ENCODE measurements at places on chromosomes 1 and 21. TPM values are rescaled to one million over a fixed set of nuclear protein-coding genes. Genes with fewer than 3 reads are reported as not detected.

Gene WNT9A
- 6.8 TPM for total RNA-seq

Gene AMY1C
- total RNA-seq, result not detected

Gene ADSS2
- total RNA-seq, result 8.9 TPM

Gene VAMP3
- 63.7 TPM for total RNA-seq

- no peak for DNase-seq
Measured at GRCh38 chr1:223711173-223711572, 1.2 kb upstream of the CAPN2 start.

DNA sequence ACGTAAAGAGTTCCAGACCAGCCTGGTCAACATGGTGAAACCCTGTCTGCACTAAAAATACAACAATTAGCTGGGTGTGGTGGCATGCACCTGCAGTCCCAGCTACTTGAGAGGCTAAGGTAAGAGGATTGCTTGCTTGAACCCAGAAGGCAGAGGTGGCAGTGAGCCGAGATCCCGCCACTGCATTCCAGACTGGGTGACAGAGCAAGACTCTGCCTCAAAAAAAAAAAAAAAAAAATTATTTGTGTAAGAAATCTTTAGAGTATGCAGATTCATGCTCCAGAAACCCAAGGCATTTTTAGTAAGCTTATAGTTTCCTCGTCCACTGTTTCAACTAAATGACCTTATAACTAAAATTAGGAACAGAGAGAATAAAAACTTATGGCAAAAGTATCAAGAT, 51.3 kb downstream of the ABL2 start:
- DNase-seq, result no peak

GRCh38 chr21:36034211-36034913, 26.0 kb downstream of the SETD4 start:
- DNase-seq, result peak; percentile 45

DNA sequence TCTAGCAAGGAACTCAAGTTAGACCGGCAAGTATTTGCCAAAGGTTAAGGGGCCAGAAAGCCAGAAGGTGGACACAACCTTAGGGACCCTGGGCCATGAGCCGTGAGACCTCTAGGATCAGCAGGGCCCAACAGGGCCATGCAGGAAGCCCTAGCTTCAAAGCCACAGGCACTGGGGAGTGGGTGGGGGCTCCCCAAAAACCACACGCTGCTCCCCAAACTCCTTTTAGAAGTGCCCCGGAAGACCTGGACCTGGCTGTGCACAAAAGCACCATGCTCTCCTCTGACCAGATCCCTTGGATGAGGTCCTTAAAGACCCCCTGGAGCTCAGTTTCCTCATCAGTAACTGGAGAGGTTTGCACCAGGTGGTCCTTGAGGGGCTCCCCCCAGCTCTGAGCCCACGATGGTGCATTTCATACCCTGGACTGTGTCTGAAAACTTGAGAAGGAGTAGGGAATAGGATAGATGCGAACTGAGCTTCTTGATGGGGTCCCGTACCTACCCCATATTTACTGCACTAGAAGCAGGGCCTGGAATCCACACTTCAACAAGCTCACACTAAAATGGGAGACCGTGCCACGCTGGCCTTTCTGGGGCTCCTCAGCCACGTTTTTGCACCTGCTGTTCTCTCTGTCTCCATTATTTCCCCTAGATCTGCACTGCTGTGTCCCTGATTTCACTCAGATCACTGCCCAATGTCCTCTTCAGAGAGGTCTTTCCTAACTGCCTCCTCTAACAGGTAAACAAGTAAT, 40.6 kb upstream of the LBR start:
- no peak for DNase-seq

DNA sequence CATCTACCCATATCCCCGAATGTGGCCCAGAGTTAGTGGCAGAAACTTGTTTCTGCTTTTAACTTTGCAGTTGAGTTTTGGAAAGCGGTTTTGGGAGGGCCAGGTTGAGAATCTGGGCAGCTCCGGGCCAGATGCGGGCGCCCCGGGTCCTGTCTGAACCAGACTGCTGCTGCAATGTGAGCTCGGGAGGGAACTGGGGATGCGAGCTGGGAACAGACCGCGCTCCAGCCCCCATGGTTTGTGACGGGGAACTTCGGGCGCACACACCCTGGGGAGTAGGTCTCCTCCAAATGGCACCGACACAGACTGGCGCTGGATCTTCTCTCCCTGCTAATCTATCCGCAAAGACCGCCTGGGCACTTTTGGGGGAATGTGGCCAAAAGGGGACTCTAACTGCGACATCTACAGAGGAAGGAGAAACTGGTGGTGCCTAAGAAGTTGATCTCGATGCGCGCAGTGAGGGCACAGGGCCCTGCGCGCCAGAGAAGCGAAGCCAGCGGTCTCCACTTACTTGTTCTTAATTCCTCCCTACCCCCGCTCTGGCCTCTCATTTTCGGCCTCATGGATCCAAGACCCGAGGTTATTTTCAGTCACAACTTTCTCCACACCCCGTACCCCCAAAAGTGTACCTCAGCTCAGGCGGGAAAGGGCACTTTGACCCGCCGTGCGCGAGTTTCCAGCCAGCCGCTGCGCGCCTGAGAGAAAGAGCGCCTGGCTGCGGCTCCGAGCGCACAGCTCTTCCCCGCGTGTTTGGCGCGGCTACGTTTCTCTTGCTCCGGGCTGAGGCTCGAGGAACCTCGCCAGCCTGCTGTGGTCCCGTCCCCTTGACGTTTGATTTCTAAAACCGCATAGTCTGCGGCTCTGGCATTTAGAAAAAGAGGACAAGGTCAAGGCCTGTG, 411.0 kb upstream of the ESRRG start:
- no peak for DNase-seq

- no peak for DNase-seq
Measured at GRCh38 chr1:232748910-232749368, 56.3 kb upstream of the MAP10 start.

GRCh38 chr1:223872308-223872901, 26.7 kb upstream of the TP53BP2 start:
- DNase-seq, result no peak

DNA sequence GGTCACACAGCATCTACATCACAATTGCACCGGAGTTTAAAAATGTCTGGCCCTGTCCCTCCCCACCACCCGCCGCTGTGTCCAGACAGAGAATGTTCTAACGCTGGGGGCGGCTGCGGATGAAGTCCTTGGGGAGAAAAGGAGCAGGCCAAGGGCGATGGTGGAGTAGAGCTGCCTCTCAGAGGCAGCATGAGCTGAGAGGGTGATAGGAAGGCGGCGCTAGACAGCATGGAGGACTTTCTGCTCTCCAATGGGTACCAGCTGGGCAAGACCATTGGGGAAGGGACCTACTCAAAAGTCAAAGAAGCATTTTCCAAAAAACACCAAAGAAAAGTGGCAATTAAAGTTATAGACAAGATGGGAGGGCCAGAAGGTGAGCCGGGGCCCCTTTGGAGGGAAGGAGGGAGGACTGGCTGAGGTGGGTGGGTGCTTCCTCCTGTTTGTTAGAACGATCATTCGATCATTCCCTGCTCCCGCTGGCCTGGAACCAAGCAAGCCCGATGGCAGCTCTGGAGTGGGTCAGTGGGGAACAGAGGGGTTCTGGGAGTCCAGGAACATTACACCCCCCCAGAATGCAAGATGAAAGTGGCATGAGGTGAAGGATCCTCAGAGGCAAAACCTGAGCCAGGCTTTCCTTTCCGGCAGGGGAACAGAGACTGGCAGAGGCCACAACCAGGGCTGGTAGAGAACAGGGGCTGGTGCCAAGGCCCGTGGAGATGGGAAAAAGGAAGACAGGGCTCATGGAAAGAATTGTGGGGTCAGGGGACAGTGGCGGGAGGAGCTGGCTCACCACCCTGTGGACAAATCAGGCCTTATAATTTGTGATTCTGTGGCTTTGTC, at the start of the genes FAM229A and TSSK3:
TSS of gene FAM229A (minus strand) at position 12 of the 840 bp plus-strand sequence. CDS start 394 bp downstream, outside the sequence.
TSS of gene TSSK3 (plus strand) at position 66 of the 840 bp plus-strand sequence. CDS start at position 229, 163 bp downstream.
- no peak for DNase-seq

GRCh38 chr1:4796161-4797015, 142.0 kb downstream of the AJAP1 start:
- no peak for DNase-seq

DNA sequence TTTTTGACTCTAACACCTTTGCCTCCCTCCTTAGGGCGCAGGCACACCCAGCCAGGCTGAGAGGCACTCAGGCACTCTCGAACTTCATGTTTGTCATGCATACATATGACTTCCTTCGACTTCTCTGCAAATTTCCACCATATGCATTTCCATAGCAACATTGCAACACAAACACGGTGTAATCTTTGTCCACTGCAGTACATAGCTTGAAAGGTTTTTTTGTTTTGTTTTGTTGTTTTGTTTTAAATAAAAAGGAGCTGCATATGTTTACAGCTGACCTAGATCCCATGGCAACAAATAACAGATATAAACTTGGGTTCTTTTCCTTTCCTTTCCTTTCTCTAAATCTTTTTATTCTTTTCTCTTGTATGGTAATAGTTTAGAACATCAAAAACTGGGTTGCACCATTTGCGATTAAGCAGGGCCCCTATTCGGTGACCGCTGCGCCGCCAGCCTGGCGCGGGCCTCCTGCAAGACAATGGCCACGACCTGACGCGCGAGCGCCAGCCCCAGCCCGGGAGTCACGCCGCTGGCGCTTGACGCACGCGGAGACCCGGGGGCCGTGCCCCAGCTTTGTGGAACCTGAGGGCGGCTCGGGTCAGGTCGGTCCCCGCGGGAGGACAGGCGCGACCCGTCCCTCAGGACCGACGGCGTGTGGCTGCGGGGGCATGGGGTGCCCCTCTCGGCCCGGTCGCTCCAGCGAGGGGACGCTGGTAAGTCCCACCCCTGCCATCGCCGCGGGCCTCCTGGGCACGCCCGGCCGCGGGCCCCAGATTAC, 35.2 kb downstream of the CCN1 start:
- DNase-seq, result no peak

GRCh38 chr1:103218821-103219220, 110.5 kb upstream of the COL11A1 start:
- no peak for DNase-seq

DNA sequence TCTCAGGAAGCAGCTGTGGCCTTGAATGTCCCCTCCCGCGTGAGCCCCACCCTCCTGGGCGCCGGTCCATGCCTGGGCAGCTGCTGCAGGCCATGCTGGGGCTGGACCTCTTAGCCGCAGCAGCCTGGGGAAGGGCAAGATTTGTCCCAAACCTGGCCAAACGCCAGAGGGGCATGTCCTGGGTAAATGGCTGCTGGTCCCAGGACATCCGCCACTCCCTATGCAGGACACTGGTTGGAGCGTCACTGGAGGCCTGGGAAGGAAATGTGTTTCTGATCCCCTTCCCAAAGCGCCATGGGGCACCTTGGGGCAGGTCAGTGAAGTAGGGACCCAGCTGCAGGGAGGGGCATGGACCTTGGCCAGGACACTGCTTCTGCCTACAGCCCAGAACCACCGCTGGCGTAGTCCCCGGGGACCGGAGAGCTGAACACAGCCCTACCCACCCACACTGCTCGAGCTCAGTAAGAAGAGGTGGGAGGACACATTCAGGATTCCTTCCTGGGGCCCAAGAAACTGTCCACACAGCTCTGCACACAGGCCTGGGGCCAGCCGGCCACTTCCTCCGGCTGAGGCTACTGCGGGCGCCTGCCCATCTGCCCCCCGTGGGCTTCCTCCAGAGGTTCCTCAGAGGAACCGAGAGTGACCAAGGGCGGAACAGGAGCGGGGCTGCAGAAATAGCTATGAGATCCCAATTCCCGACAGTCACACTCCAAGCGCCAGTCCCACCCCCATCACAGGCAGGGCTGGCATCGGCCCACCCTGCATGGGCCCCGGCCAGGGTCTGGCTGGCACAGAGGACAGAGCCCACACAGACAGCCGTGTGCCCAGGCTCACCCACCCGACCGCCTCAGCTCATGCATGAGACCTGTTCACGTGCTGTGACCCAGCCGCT, 10.8 kb upstream of the PLEKHG5 start:
- DNase-seq, result peak; percentile 39

DNA sequence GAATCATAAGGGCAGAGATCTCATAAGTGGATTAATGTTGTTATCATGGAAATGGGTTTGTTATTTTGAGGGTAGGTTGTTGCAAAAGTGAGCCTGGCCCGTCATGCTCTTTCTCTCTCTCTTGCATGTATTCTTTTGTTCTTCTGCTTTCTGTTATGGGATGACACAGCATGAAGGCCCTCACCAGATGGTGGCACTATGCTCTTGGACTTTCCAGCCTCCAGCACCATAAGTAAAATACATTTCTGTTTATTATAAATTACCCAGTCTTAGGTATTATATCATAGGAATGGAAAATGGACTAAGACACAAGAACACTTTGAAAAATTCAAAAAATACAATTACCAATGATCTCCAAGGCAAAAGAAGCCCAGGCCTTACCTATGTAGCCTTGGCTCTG, 676.1 kb downstream of the PTPRU start:
- no peak for DNase-seq

- DNase-seq, result no peak
Measured at GRCh38 chr1:39196244-39197215, 8.0 kb upstream of the MACF1 start.

DNA sequence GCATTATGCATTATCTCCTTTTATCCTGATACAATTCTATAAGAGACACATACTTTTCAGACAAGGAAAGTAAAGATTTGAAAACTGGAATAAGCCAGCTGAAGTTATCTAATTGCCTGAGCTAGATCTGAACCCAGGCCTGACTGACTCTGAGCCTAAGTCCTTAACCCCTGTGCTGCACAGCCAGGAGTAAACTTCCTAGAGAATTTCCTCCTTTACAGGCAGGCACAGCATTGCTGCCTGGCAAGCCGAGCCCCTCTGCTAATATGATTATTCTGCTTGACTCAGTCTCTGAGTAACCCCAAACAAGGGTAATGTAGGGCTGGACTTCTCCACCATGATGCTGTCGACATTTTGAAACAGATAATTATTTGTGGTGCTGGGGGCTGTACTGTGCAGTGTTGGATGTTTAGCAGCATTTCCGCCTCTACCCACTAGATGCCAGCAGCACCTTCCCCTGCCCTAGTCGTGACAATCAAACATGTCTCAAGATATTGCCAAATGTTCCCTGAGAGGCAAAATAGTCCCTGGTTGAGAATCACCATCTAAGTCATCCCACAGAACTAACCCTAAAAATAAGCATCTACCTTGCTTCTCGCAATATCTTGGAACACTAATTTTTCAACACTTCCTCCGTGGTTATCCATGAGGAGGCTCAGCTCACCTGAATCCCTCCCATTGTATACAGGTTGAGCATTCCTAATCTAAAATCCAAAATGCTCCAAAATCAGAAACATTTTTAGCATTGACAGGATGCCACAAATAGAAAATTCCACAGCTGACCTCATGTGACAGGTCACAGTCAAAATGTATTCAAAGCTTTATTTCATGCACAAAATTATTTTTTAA, 18.5 kb downstream of the CAMK1G start:
- DNase-seq, result peak; percentile 37

GRCh38 chr21:37157938-37158337, 84.9 kb downstream of the TTC3 start:
- no peak for DNase-seq

Data from gastrocnemius medialis (tissue), 4 donors.